Posterior vena cava (tissue), 2 donors: ENCODE measurements at places on chromosomes 6 and 20. TPM values are rescaled to one million over a fixed set of nuclear protein-coding genes. Genes with fewer than 3 reads are reported as not detected.

GRCh38 chr6:788058-788457, 95.1 kb upstream of the EXOC2 start:
- no peak for DNase-seq

Gene MYMX
- 1.5 TPM for total RNA-seq

DNA sequence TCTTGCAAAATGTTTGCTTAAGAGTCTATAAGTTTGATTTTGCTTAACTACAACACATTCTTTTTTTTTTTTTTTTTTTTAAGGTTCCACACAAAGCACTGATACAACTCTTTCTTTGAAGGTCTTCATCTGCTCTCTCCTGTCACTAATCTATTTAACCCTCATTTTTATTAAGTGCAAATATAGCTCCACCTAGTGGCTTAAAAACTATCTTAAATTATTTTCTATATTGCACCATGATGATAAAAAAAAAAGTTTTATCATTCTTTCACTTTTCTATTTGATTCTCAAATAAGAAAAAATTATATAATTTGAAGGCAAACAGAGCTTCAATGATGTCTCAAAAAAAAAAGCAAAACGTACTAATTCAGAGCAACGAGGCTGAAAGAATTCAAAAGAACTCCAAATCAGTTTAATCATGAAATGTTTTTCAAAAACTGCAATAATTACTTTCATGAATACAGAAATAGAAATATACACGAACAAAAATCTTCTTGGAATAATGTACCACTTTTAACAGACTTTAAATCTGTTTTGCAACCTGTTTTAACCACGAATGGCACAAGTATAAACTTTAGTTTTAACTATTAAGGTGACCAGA, 12.8 kb downstream of the ESF1 start:
- DNase-seq, result no peak

Gene NOX3
- total RNA-seq, result not detected

Gene NEURL2
- total RNA-seq, result 10.0 TPM

DNA sequence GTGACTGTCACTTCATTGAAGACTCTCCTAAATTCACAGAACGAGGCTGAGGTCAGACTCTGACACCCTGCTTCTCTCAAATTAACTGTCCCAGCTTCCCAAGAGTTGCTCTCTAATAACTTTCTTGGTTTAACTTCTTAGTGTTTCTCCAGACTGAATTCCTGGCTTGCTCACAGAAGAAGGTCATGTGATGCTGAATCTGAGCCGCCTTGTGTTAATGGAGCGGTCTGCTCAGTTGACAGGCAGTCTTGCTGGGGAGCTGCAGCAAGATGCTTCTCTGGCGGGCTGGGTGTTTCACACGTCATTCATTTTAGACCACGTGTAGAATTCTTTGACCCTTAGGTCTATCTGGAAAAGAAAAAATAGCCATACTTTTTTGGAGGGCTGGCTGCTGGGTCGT, 107.3 kb downstream of the FOXO3 start:
- no peak for DNase-seq

DNA sequence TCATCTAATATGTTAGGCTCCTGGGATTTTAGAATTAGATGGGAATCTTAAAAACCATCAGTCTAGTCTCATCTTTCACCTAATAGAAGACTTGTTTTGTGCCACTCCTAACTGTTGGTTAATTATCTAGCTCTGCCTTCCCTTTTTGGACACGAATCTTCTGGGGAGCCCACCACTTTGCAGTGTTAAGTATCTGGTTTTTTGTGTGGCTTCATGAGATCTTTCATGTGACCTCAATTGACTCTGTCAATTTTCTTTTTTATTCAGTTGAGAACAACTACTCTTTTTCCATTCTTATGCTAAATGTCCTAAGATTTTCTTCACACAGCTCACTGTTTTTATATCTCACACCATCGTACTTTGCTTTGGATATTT, 16.9 kb downstream of the TBPL1 start:
- DNase-seq, result no peak
